ENCODE measurements at places on chromosomes 3 and 15.

- peaks cover 1% of the 10 kb centered on the region for H3K4me1 ChIP-seq
- H3K36me3 ChIP-seq = no peaks in the 10 kb centered on the region
- H3K27me3 ChIP-seq = no peaks in the 10 kb centered on the region
- H3K4me3 ChIP-seq = no peak overlapping the region
- peak; percentile 38 for DNase-seq
Observed at GRCh38 chr3:149332771-149333170, 665 bp downstream of the TM4SF18 start.

GRCh38 chr15:81007428-81008064 is 6.8 kb downstream of the TLNRD1 start:
- H3K27ac ChIP-seq = no peak overlapping the region
- no peaks in the 10 kb centered on the region for H3K27me3 ChIP-seq
- peaks cover 8% of the 10 kb centered on the region for H3K4me1 ChIP-seq
- H3K36me3 ChIP-seq = peaks cover 23% of the 10 kb centered on the region
- H3K4me3 ChIP-seq = no peak overlapping the region

DNA sequence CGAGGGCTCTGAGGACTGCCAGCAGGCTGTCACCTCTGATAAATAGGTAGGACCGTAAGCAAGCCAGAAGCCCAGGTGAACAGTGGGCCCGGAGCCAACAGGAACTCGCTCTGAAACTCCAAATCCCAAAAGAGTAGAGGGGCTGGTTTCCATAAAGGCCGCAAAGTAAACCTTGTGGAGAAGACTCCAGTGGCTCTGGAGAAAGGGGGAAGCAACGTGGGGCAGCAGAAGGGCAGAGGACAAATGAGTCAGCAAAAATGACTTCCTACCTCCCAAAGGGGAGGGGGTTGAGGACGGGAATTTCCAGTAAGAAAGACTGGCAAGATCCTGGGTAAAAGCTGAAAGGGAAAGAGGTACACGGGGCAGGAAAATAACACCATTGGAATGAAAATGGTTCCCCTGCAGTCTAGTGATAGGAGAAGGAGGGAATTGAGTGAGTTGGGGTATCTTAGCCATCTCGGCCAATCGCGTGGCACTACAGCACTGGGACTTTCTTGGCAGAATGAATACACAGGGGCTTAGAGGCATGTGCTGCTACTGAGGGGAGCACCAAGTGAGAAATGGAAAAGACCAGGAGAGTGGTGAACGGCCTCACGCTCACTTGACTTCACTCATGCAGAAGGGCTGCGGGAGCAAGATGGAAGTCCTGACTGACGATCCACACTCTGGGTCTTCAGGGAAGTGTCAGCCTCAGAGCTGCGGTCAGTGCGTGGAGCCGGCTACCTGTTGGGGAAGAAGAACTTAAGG is 33.2 kb downstream of the BMF start:
- DNase-seq = peak; percentile 60
- H3K27me3 ChIP-seq = no peaks in the 10 kb centered on the region
- H3K4me1 ChIP-seq = peaks cover 9% of the 10 kb centered on the region
- H3K4me3 ChIP-seq = no peak overlapping the region

DNA sequence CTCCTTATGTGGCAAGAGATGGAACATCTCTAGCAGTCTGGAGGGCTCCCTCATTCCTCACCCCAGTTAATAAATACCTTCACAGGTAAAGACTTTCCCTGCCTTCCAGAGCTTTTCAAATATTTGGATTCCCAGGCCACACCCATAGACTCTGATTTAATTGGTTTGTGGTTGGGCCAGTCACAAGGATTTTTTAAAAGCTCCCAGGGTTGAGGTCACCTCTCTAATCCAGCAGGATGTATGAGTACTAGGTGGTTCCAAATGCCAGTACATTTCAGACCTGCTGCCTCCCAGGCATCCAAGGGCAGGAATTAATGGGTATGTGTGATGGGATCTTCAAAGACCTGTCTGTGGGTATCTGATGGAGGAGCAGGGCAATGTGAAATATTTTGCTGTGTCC is 312.8 kb downstream of the CLSTN2 start:
- H3K4me1 ChIP-seq = peaks cover 12% of the 10 kb centered on the region
- no peaks in the 10 kb centered on the region for H3K36me3 ChIP-seq
- no peak overlapping the region for H3K27ac ChIP-seq
- DNase-seq = no peak
- H3K27me3 ChIP-seq = no peaks in the 10 kb centered on the region
- H3K4me3 ChIP-seq = no peak overlapping the region

GRCh38 chr15:74632601-74633000 is 17.0 kb downstream of the CLK3 start:
- no peaks in the 10 kb centered on the region for H3K4me1 ChIP-seq
- no peak overlapping the region for H3K27ac ChIP-seq
- no peak for DNase-seq
- H3K36me3 ChIP-seq = peaks cover 94% of the 10 kb centered on the region
- no peak overlapping the region for H3K4me3 ChIP-seq
- H3K27me3 ChIP-seq = no peaks in the 10 kb centered on the region

- H3K4me1 ChIP-seq = no peaks in the 10 kb centered on the region
- no peak for DNase-seq
- H3K27ac ChIP-seq = no peak overlapping the region
- H3K36me3 ChIP-seq = no peaks in the 10 kb centered on the region
Observed at GRCh38 chr15:91289324-91289723, 189.3 kb downstream of the SV2B start.

DNA sequence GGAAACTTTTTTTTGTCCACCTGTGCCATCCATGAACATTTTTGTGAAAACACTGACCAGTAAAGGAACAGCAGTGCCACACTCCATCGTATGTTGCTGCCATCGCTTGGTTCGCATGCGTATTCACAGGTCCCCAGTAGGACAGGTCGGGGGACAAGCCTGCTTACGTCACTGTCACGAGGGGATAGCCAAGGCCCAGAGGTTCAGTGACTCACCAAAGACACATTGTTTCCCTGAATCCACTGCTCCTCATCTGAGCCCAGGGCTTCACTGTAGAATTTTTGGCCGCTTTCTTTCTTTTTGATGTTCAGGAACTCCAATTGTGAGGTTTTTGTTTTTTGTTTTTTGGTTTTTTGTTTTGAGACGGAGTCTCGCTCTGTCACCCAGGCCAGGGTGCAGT is 5.9 kb downstream of the ADPRH start:
- H3K27ac ChIP-seq = no peak overlapping the region
- no peak for DNase-seq
- H3K4me3 ChIP-seq = no peak overlapping the region
- no peaks in the 10 kb centered on the region for H3K27me3 ChIP-seq
- peaks cover 8% of the 10 kb centered on the region for H3K4me1 ChIP-seq

- H3K4me3 ChIP-seq = no peak overlapping the region
- no peaks in the 10 kb centered on the region for H3K27me3 ChIP-seq
- no peaks in the 10 kb centered on the region for H3K4me1 ChIP-seq
- H3K36me3 ChIP-seq = no peaks in the 10 kb centered on the region
Observed at GRCh38 chr15:41169086-41169485, 53.0 kb upstream of the INO80 start.

GRCh38 chr3:101828276-101828675 is 21.0 kb upstream of the NFKBIZ start:
- DNase-seq = no peak
- no peaks in the 10 kb centered on the region for H3K27me3 ChIP-seq
- peak overlapping the region; percentile 62 for H3K27ac ChIP-seq

DNA sequence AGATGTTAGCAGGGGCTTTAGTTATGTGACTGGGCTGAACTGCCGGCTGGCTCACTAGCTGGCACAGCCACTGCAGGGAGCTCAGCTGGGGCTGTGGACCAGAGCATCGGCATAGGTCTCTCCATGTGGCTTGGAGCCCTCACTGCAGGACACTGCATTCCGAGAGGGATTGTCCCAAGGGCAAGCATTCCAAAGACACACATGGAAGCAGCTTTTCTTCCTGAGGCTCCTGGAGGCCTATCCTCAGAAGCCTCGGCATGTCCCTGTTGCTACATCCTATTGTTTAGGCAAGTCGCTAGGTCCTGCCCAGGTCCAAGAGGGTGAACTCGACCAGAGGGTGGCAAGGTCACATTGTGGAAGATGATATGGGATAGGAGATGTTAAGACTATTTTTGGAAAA is 209.8 kb downstream of the PLCL2 start:
- peaks cover 3% of the 10 kb centered on the region for H3K36me3 ChIP-seq
- H3K4me3 ChIP-seq = no peak overlapping the region
- H3K27ac ChIP-seq = no peak overlapping the region

DNA sequence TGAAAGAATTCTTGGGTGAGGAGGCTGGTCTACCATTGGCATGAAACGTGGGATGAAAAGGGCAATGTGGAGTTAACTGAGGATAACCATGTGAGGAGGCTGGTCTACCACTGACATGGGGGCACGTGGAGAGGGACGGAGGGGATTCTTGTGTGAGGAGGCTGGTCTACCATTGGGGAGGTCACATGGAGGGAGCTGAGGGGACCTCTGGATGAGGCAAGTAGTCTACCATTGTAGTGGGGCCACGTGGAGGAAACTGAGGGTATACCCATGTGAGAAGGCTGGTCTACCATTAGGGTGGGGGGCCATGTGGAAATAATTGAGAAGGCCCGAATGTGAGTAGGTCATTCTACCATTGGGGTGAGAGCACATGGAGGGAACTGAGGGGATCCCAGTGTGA is 154.1 kb downstream of the FBLN2 start:
- no peaks in the 10 kb centered on the region for H3K27me3 ChIP-seq
- DNase-seq = no peak
- H3K36me3 ChIP-seq = no peaks in the 10 kb centered on the region
- H3K4me1 ChIP-seq = no peaks in the 10 kb centered on the region

DNA sequence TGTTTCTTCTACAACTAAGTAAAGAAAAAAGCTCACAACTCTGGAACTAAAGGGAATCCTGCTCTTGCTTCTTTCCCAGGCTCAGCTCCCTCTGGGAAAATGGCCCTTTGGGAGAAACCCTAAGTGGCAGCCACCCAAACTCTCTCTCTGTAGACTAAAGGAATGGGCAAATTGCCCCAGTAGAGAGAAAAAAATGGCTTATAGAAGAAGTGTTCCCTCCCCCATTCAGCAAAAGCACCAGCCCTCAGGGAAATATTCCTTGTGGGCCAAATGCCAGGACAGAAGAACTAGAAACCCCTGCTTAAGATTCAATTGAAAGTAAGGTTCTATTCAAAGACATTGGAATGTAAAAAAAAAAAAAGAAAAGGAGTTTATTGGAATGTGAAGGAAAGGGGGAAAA is 603.7 kb upstream of the ALCAM start:
- H3K27ac ChIP-seq = no peak overlapping the region
- H3K4me3 ChIP-seq = no peak overlapping the region
- H3K27me3 ChIP-seq = no peaks in the 10 kb centered on the region
- H3K4me1 ChIP-seq = no peaks in the 10 kb centered on the region
- H3K36me3 ChIP-seq = no peaks in the 10 kb centered on the region
- DNase-seq = peak; percentile 19

DNA sequence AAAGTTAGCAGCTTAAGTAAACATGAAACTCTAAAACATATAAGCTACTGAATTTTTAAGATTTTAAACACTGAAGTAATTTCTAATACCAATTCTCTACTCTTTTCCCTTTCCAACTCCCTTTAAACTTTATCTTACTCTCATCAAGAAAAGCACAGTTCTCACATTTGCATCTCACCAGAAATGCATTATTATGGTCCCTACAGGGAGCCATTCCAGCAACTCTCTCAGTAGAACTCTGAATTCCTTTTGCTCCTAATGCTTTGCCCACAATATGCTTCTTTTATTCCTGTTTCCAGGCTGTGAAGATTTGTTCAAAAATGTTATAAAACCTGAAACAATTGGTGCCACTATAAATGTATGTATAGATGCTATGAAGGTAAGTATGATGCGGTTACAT is 83.4 kb downstream of the TFDP2 start:
- DNase-seq = no peak
- H3K27ac ChIP-seq = no peak overlapping the region
- no peak overlapping the region for H3K4me3 ChIP-seq
- peaks cover 3% of the 10 kb centered on the region for H3K36me3 ChIP-seq
- no peaks in the 10 kb centered on the region for H3K27me3 ChIP-seq

DNA sequence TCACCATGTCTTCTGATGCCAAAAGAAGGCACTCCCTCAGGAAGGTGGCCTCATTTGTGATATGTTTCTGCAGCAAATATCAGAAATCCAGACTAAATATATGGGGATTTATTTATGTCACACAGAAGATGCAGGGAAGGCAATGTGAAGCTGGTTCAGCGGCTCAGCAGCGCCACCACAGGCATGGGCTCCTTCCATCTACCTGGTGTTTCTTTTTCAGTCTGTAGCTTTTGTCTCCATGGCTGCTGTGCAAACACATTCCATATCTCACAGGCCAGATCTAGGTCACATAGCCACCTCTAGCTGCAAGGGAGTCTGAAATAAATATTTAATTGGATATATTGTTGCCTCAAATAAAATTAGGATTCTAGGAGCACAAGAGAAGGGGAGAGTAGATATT is 502.1 kb upstream of the IL12A start:
- DNase-seq = no peak
- no peak overlapping the region for H3K27ac ChIP-seq
- no peaks in the 10 kb centered on the region for H3K4me1 ChIP-seq
- H3K27me3 ChIP-seq = no peaks in the 10 kb centered on the region

DNA sequence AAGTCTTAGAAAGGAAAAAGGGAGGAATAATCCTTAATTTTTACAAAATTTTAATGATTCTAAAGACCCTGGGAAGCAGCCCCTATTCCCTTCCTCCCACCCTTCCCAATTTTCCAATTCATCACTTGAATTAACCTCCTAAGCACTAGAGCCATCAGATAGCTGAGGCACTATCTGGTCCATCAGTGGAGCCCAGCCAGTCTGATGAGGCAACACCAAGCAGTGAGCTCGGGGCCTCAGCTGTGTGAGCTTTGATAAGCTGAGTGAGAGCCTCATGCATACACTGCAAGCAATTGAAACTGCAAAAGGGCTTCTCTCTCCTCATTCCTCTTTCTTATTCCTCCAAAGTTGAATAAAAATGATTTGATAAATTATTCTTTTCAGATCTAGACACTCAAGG is 31.9 kb downstream of the TUSC7 start:
- H3K4me1 ChIP-seq = no peaks in the 10 kb centered on the region
- H3K36me3 ChIP-seq = no peaks in the 10 kb centered on the region
- no peaks in the 10 kb centered on the region for H3K27me3 ChIP-seq
- peak; percentile 6 for DNase-seq
- no peak overlapping the region for H3K4me3 ChIP-seq
- no peak overlapping the region for H3K27ac ChIP-seq

- DNase-seq = peak; percentile 24
- no peaks in the 10 kb centered on the region for H3K36me3 ChIP-seq
- H3K4me3 ChIP-seq = no peak overlapping the region
- no peaks in the 10 kb centered on the region for H3K27me3 ChIP-seq
- no peak overlapping the region for H3K27ac ChIP-seq
Observed at GRCh38 chr3:24377218-24377993, 117.2 kb downstream of the THRB start.

Data from mesenchymal stem cell (in vitro differentiated cells and primary cell).